ENCODE measurements at places on chromosomes 12 and 14.
A peak's percentile ranks its signal among the peaks of the same experiment; 100 is the strongest.

DNA sequence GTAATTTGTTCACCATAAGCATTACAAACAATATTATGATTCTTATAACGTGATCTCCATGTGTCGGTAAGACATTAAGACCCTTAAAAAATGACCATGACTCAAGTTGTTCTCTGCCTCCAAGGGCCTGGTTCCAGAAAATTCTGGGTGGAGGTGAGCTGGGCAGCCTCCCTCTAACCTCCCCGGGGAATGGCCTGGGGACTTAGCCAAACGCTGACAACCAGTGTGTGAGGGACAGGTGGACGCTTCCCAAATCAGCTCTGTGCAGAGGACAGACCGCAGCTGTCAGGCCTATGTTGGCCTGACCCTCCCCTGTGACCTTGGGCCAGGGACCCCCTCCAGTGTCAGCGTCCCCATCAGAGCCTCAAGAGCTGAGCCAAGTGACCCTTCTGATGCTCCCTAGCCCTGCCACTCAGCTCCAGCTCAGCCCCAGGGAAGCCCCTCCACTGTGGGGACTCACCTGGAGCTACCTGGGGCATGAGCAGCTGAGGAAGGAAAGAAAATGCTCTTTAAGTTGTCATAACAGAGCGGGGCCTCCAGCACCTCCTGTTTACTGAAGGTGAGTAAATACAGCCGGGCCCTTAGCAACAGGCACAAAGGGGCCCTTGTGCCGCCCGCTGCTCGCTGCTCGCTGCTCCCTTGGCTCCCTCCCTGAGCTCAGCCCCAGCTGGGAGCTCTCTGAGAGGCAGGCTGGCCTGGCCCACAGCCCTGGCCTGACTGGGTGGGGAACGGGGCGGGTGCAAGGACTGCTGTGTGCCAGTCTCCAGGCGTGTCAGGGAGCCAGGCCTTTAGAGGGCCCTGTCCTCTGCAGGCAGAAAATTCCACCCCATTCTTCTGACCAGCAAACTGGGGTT is 116.6 kb downstream of the CALM1 start:
- peak; percentile 51 for DNase-seq

DNA sequence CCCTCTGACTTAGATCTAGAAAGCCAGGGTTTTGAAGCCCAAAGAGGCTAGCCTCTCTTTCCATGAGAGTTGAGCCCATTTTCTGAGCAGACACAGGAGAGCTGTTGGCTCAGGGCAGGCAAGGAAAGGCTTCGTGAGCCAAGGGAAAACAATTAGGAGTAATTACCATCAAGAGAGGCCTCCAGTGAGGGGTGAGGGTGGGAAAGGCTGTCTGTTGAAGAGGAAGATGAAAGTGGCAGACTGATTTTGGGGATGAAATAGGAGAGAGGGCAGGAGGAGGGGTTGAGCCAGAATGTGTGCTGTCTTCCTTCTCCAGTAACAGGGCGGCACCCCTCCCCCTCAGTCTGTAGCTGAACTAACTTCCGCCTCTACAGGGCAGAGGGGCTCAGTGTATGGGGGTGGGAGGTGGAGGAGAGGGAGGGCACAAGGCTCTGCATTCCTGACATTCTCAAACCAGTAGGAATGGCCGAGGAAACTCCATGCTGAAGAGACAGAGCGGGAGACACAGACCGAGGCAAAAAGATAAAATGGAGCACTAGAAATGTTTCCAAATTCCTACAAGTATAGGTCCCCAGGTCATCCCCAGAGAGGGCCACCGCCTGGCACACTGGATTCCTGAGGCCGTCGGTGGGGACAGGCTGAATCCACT is 33.1 kb upstream of the COL2A1 start:
- DNase-seq: no peak

- DNase-seq: no peak
Measured at GRCh38 chr14:101497684-101498525, 63.4 kb upstream of the DIO3 start.

GRCh38 chr12:25796523-25797000 is 161.9 kb upstream of the RASSF8 start:
- no peak for DNase-seq

- DNase-seq: no peak
Measured at GRCh38 chr12:130013771-130014484, 110.1 kb upstream of the TMEM132D start.

GRCh38 chr14:59564366-59564765 is 12.2 kb downstream of the CCDC175 start:
- DNase-seq: no peak

GRCh38 chr14:50795909-50796308 is 35.1 kb downstream of the NIN start:
- no peak for DNase-seq

DNA sequence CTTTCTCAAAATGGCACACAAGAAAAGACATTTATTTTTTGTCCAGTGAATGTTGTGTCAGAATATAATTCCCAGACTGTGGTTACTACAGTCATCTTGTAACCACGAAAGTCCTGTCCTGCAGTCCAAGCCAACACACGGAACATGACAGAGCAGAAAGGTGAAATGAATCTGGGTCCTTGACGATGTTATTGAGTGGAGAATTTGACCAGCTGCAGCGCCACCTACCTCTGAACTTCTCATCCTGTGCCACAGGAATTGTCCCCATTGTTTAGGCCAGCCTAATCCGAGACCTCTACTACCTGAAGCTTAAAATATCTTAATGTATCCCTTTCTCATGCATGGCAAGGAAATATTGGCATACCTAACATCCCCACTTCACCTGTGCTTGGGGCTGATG is 64.1 kb upstream of the OTX2 start:
- DNase-seq: no peak

- no peak for DNase-seq
Measured at GRCh38 chr14:74978416-74978947, 23.1 kb upstream of the PGF start.

DNA sequence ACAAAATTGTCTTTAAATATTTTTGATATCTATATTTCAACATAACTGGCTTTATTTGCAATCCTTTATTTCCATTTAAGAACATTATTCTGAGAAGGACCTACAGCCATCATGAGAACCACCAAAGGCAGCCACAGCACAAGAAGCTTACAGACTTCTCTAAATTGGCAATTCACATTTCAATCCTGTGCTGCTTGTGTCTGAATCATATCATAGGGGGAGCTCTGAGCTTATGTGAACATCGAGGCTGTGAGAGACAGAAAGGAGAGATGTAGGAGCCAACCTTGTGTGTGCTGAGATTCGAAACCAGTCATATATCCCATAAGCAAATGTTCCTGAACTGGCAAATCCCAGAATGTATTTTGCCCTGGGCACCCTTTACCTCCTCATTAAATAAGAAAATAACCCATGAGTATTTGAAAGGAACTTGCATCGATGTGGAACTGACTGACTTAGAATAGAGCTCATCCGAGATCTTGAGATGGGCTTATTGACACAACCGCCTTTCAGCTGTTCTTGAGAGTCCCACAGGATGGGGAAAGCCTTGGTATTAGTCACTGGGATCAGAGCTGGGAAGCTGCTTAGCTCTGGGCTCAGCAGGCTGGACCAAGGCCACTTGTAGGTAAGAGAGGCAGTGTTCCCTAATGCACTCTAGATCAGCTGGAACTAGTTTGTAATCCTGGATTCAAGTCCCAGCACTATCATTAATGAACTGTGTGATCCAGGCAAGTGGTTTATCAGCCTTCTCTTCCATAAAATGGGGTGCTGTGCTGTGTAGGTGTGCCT is 329.8 kb downstream of the CACNA1C start:
- no peak for DNase-seq

DNA sequence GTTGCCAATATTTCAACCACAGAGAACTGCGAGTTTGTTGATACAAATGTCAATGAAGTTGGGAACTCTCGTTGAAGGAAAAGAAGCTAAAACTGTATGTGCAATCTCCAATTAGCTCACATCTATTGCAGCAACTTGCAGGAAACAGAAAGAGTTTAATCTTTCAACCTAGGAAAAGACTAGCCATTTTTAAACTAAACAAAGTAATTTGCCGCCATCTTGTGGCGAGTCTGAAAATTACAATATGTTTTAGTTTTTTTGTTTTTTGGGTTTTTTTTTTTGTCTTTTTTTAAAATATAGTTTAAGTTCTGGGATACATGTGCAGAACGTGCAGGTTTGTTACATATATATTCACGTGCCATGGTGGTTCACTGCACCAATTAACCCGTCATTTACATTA is 131.2 kb upstream of the FOXG1 start:
- DNase-seq: no peak

GRCh38 chr12:115632308-115632707 is 645.2 kb downstream of the MED13L start:
- no peak for DNase-seq

DNA sequence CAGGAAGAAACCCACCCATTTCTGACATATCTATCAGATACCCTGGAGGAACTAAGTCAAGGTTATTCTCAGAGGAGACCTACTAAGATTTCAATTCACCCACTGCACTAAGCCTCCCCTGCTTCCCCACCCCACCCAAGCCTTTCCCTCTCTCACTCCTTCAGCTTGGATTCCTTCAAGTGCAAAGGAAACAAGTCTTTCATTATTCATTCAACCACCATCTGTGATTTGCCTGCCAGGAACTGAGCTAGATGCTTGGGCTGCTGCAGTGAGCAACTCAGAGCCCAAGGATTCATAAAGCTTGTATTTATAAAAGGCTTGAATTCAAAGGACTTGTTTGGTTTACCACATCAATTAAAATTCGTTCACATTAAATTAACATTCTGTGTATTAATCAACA is 161.3 kb downstream of the GXYLT1 start:
- no peak for DNase-seq

DNA sequence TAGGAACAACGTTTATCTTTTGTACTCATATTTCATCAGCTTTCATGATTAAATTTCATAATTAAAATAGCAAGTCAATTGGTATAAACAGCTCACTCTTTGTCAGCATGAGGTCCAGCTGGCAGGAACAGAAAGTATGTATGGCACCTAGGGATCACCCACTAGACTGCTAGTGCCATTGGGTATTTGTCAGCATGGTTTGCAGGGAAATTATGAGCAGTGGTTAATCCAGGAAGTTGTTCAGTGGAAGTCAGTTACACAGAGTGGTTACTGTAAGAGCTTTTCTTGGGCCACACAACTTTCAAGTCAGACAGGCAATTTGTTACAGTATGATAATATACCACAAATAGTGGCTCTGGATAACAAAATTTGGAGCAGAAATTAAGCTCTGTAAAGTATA is 340.3 kb upstream of the RGS6 start:
- DNase-seq: peak; percentile 39

DNA sequence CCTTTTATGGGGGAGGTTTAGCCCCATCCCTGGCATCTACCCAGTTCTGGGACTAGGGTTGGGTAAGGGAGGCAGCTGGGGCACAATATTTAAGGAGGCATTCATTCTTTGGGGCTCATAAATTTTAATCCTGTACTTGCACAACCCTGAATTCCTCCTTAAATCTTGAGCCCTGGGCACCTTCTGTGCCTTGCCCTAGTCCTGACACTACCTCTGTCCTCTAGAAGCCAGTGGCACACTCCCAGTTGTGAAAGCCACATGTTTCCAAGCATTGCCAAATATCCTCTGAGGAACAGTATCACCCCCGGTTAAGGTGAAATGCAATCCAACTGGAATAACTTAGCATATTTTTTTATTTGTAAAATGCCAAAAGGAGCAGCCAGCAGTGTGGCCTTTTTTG is 36.6 kb downstream of the SLC16A7 start:
- no peak for DNase-seq

- DNase-seq: no peak
Measured at GRCh38 chr12:52604859-52605258, 3.6 kb upstream of the KRT72 start.

DNA sequence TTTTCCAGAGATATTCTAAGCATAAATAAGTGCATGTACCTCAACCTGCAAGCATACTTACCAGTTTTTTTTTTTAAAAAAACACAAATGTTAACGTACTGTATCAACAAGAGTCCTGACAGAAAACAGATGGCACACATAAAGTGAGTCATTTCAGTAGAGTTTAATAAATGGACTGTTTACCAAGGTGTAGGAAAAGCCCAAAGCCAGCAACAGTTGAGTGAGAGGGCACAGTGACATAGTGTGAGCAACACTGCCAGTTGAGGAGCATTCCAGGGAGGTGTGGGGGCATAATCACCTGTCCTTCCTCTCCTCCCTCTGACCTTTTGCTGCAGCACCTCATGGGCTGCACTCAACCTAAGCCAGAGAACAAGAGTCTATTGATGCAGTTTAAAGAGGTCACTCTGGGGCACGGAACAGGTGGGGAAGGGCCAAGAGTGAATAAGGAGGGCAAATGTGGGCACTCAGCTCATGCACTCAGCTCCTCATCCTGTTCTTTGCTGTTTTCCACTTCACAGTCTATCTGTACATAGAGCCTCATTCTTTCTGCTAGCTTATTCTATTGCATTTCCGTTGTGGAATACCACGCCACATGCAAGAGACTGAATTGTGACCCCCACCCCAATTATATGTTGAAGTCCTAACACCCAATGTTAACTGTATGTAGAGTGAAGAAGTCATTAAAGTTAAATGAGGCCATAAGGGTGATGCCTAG is 29.3 kb downstream of the DHRS2 start:
- no peak for DNase-seq

GRCh38 chr14:100688598-100689461 is 37.9 kb upstream of the DLK1 start:
- no peak for DNase-seq

DNA sequence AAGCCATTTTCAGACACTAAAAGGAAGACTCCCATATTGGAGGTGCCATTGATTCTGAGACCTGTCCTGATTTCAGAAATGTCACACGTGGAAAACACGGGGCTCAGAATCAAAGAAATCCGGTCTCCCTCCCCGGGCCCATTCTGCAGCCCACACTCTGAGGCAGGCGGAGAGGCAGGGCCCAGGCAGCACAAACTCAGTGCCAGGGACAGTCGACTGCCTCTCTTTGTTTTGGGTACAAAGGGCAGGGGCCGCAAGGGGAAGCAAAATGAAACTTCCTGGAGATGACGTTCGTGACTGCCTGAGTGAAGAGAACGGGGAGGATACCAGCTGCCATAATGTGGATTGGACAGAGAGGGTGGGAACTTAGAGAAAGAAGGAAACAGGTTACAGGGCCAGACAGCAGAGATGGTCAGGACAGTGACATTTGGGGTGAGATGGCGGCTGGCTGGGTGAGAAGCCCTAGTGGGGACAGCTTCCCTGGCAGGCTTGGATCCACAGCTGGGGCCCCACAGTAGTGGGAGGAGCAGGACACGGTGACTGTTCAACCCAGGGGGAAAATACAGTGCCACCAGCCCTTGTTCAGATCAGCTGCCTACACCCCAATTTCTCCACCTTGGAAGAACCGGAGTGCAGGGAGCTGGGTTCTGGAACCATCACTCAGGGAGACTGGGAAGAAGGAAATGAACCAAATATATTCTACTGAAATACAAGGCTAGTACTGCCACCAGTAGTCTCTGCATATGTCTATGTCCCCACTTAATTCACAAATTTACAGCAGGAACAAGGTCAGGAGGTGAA is 8.1 kb downstream of the GAPDH start:
- no peak for DNase-seq

GRCh38 chr12:111975161-111975931 is 37.6 kb downstream of the TMEM116 start:
- no peak for DNase-seq

- no peak for DNase-seq
Measured at GRCh38 chr14:23610815-23611289, 25.3 kb upstream of the DHRS2 start.

All from epithelial cell of prostate (primary cell).